ENCODE measurements at places on chromosomes 1 and 21. TPM values are rescaled to one million over a fixed set of nuclear protein-coding genes. Genes with fewer than 3 reads are reported as not detected.

Gene SAMD13
- 0.61 TPM for total RNA-seq

Gene CTSK
- total RNA-seq, result 1.7 TPM

Gene FASLG
- not detected for total RNA-seq

Gene JTB
- total RNA-seq, result 158 TPM

Gene PLXNA2
- 0.87 TPM for total RNA-seq

Gene MARK1
- total RNA-seq, result 0.15 TPM

Gene PLD5
- total RNA-seq, result 0.94 TPM

Gene GFI1
- total RNA-seq, result 0.26 TPM

Gene RXFP4
- total RNA-seq, result not detected

Gene SPAG17
- not detected for total RNA-seq

Gene RNU1-3
- total RNA-seq, result not detected

Gene EVA1C
- 36.4 TPM for total RNA-seq

Gene IL19
- total RNA-seq, result not detected

Measured in A549 treated with CpdA at 1 μM for 4 hours (cell line).